H1 (cell line): ENCODE measurements at places on chromosomes 7 and 10.

- no peak for DNase-seq
Observed at GRCh38 chr10:2222631-2223030, 485.3 kb upstream of the ADARB2 start.

DNA sequence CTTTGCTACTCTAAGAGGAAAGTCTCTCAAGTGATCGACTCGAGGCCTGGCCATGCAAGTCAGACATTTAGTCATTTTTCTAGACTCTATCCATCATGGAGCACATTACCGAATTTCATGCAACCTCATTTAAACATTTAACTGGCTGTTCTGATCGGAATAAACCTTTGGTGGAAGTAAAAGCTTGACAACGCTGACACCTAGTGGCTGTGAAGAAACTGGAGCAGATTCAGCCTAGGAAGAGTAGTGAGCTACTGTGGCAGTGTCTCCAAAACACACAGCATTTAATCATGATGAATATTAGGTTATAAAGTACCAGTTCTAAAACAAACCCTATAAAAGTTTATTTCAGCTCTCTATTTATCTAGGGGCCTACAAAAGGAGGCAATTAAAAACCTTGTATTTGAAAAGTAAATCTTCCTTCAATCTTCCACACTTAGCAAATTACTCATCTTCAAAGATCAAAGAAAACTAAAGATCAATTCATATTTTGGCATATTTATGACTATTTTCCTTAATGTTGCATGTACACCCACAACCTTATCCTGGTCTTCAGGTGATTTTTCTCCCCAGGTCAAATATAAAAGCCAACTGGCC lies 175.0 kb downstream of the CTNNA3 start:
- DNase-seq = no peak

DNA sequence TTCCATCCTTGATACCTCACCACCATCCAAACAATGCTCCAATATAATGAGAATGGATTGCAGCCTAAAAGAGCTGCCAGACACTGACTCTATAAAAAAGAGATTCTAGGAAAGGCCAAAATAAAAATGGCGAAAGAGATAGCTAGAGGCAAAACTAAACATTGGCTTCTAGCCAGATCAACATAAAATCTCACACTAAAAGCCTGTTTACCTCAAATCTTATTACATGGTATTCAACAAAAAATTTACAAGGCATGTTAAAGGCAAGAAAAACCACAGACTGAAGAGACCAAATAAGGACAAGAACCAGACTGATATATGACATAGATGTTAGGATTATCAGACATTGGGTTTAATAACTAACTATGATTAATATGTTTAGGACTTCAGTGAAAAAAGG lies 1127.0 kb downstream of the DNAJB9 start:
- no peak for DNase-seq

GRCh38 chr10:86389441-86390193 lies 23.0 kb upstream of the GRID1 start:
- DNase-seq = peak; percentile 69

- no peak for DNase-seq
Observed at GRCh38 chr10:11014671-11015445, 2.8 kb upstream of the CELF2 start.

- no peak for DNase-seq
Observed at GRCh38 chr7:30178748-30179436, 44.1 kb downstream of the MTURN start.

- no peak for DNase-seq
Observed at GRCh38 chr7:126378642-126379041, 874.1 kb downstream of the GRM8 start.

GRCh38 chr7:122597277-122597676 lies 101.6 kb downstream of the RNF133 start:
- no peak for DNase-seq

- DNase-seq = no peak
Observed at GRCh38 chr7:1843271-1843861, 173.3 kb downstream of the ELFN1 start.

DNA sequence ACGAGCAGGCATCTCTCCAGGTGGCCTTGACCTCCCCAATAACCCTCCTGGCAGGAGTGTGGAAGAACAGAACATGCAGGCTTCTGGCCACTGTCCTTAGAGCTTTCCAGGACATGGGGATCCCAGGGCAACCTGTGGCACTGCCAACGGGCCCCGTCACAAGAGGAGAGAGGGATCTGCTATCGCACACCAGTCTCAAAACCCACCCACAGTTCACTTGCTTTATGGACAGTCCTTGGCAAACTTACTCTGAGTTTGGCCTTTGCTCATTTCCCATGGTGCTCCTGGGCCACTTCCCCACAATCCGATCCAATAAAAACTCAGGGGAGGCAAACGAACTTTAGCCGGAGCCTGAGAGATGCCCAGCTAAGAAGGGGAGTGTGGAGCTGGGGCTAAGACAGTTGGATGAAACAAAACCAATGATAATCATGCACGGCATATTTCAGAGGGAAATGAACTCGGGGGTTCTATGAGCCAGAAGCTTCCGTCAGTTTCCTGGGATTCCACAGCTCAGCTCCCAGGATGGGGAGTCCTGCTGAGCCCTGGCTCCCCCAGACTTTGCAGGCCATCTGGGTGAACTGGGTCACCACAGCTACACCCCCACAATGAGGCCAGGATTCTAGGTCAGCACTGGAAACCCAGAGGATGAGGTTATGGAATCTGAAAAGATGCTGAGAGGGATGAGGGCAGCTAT lies 158.4 kb downstream of the NEURL1 start:
- no peak for DNase-seq

DNA sequence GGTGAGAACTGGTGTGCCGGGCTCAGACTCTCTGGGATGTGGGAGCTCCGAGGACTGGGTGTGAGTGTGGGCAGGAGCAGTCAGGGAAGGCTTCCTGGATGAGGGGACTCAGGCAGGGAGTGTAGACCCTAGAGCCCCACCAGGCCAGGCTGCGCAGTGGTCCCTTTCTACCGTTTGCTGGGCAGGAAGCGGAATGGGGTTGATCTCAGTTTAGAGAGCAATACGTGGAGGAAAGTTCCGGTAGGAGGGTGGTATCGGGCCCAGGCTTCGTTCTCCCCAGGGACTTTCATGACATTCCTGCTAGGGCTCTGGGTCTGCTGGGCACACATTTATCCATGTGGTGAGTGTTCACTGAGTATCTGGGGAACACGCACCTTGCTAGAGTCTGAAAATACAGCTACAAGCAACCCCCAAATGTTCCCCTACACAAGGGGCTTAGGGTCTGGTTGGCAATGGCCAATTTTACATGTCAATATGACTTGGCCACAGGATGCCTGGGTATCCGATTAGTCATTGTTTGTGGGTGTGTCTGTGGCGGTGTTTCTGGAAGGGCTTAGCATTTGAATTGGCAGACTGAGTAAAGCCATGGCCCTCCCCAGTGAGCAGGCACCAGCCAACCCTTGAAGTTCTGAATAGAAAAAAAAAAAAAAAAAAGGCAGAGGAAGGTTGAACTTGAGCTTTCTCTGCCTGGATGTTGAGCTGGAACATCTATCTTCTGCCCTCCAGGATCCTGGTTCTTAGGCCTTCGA lies 20.8 kb downstream of the GHRHR start:
- peak; percentile 68 for DNase-seq

DNA sequence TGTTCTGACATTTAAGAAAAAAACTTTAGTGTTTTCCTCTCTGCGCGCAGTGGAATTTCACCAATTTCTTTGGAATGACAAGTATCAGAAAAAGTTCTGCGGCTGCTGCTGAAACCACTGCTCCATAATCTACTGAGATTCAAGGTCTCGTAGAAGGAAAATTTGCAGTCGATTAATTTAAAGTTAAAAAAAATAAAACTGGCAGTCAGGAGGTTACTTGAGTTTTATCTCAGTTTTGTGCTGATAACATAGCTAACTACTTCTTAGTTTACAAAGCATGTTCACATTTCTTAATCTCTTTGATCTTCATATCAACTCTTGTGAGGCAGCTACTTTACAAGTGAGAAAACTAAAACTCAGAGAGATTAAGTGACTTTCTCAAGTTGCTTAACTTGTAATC lies 18.2 kb upstream of the CALD1 start:
- DNase-seq = no peak

DNA sequence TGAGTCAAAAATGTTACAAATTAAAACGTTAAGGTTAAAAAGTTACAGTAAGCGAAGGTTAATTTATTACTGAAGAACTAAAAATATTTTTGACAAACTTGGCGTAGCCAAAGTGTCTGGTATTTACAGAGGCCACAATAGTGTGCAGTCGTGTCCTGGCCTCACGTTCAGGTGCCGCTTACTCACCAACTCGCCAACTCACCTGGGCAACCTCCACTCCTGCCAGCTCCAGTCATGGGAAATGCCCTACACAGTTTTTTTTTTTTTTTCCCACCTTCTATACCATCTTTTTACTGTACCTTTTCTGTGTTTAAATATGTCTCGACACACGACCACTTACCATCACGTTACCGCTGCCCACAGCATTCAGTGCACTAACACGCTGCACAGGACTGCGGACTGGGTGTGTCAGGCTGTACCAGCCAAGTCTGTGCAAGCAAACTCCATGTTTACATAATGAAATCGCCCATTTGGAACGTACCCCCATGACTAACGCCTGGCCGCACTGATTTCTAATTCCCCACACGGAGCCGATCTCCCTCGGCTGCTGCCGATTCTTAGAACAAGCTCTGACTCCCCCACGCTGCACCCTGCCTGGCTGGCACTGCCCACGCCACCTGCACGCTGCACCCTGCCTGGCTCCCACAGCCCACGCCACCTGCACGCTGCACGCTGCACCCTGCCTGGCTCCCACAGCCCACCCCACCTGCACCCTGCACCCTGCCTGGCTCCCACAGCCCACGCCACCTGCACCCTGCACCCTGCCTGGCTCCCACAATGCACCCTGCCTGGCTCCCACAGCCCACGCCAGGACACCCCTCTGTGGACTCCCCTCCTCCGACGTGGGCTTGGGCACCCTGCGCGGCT lies 203.1 kb downstream of the ZMYND11 start:
- no peak for DNase-seq

DNA sequence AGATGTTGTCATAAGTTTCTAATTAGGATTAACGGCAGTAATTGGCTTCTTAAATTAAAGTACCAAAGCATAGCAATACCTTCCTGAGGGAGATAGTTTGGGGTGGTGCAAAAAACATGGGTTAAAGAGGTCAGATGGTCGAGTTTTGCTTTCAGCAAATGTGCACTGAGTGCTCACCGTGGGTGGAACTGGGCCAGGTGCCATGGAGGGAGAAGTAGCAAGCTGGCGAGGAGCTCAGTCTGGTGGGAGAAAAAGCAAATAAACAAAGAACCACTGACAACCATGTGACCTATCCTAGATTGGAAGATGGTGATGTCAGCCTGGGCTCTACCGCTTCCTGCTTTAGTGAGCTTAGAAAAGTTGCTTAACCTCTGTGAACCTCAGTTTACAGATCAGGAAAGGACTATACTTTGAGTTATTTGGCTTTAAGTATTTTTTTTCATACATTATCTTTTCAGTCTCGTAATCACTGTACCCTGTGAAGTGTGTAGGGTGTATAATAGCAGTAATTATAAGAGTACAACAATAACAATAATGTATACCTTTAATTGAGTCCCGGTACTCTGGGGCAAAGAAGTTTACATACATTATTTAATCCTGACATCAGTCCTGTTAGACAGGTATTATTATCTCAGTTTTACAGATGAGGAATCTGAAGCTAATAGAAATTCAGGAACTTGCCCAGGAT lies 69.0 kb upstream of the PDCD4 start:
- DNase-seq = no peak

DNA sequence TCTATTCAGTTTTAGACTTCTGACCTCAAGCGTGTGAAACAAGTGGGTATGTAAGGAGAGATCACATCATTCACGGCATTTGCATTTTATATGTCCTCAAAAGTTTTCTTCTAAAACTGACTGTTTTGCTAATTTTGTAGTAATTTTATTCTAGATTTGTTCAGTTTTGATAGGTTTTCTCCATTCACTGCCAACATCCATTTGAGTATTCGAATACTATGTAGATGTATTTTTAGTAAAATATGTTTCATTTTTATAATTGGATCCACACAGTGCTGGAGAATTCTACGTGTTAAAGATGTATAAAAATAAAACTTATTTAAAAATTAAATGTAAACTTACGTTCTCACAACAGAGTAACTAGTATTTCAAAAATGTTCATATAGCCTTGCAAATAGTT lies 503.0 kb downstream of the CNTNAP2 start:
- DNase-seq = no peak
